NCI-H2029 (cell line): ENCODE measurements at places on chromosomes 1 and 21.

GRCh38 chr1:81547261-81547911, 253.3 kb upstream of the ADGRL2 start:
- no peak for DNase-seq

DNA sequence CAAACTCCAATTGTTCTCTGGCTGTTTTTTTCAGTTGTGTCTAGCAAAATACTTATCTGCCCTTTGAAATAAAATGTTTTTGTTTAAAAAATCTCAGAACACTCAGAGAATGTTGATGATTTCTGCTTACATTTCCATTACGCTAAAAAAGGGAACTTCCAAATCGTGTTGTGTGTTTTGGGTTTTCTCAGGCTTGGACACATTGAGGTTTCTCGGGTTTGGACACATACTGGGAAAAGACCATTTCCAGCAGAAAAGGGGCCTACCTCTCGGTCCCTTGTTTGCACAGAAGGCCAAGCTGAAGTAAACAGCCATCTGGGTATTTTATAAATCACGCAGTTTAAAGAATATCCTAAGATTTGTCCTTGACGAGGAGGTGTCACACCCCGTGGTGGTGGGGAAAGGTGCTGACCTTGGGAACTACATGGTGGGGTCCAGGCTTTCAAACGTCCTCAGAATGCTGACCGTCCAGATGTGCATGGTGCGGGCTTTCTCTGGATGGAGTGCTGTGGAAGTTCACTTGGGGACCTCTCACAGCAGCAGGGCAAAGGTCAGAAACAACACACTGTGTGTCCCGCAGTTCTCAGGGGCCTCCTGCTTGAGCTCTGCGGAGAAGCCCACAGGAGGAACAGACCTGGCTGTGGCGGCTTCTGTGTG, 67.8 kb downstream of the SLC37A1 start:
- no peak for DNase-seq

DNA sequence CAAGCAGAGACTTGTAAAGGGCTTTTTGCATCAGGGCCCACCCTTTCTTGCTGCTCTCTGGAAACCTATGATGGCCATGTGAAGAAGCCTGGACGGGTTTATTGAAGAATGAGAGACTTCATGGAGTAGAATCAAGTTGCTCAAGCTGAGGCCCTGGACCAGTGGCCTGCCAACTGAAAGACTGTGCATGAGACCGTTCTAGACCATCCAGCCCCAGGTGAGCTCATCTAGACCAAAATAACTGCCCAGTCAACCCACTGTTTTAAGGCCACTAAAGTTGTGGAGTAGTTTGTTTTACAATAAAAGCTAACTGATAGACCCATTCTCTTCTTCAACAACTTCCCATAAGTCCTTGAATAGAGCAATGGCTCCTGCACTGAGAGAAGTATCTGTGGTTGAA, 11.8 kb upstream of the ENAH start:
- DNase-seq, result no peak

GRCh38 chr1:1212780-1213344, 1.1 kb downstream of the TNFRSF4 start:
- no peak for DNase-seq

- no peak for DNase-seq
These were observed 89.0 kb downstream of the DENND1B start for GRCh38 chr1:197686231-197686630.

GRCh38 chr1:65148548-65149350, 746 bp downstream of the AK4 start:
- peak; percentile 62 for DNase-seq

GRCh38 chr1:104266612-104267011, 516.9 kb downstream of the AMY1C start:
- DNase-seq, result no peak

- DNase-seq, result no peak
These were observed 3.1 kb downstream of the LCE3D start for GRCh38 chr1:152577168-152577567.

- no peak for DNase-seq
These were observed 17.8 kb upstream of the EPHA2 start for GRCh38 chr1:16173447-16174260.

DNA sequence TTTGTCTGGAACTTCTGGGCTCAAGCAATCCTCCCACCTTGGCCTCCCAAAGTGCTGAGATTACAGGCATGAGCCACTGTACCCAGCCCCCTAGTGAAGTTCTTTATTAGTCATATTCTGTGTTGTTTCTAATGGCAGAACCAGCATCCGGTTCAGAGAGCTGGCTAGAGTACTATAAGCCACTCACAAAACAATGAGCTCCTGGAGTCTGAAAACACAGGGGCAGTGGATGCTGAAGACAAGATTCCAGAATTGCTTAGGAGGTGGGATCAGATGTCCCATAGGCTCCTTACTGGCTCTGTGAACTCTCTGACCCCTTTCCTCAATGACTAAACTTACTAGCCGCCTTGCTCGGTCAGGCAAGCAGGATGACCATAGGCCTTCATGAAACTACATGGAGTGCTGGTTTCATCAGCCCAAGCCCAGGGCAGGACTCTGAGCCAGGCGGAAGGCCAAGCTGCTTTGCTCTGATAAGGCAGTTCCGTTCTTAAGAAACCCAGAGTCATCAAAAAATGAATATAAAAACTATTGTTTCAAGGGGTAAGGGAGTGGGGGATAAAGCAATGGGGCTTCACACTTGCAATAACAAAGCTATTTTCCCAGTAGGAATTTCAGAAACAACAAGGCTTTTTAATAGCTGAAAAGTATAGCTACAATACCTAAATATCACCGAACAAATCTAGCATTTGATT, 8.1 kb downstream of the MTHFR start:
- no peak for DNase-seq

DNA sequence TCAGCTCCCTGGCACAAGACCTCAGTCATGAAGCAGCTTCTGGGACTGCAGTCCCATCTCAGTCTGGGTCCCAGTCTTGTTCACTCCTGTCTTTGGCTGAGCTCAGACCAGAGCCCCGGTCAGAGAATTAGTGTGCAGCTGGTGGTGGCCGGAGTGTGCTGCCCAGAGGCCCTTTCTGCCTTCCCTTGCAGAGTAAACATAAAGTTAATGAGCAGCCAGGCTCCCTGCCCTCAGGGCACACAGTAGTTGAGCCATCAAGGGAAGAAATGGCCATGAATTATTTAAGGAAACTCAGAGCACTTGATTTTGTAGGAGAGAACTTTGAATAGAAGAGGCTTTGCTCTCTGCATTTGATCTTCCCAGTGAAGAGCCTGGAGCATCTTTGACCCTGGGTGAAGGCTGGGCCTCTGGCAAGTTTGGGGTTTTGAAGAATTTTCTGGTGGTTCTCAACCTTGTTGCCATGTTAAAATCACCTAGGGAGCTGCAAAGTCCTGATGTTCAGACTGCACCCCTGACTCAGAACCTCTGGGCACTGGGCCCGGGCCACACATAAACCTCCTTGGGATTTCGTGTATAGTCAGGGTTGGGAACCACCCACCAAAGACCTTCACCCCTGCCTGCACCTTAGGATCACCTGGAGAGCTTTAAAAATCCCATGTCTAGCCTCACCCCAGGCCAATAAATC, 26.4 kb upstream of the SELENON start:
- DNase-seq, result no peak

DNA sequence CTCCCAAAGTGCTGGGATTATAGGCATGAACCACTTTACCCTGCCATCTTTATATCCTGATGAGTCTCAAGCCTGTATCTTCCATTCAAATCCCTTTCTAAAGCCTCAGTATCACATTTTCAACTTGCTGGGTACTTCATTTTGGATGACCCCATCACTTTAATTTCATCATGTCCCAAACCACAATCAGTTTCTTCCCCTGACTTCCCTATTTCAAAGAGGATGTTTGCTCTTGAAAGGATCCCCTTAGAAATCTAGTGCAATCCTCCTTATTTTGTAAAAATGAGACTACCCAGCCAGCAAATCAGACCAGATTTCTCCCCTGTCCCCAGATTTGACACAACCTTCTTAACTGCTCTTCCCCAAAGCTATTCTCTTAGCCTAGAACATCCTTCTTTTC, 7.0 kb upstream of the TRIT1 start:
- no peak for DNase-seq
